Memory B cell (primary cell): ENCODE measurements at places on chromosomes 11 and 22.

- DNase-seq, result no peak
Measured at GRCh38 chr11:69711822-69712801, 8.3 kb upstream of the FGF19 start.

- no peak for DNase-seq
Measured at GRCh38 chr11:129853518-129854231, 38.0 kb downstream of the TMEM45B start.

DNA sequence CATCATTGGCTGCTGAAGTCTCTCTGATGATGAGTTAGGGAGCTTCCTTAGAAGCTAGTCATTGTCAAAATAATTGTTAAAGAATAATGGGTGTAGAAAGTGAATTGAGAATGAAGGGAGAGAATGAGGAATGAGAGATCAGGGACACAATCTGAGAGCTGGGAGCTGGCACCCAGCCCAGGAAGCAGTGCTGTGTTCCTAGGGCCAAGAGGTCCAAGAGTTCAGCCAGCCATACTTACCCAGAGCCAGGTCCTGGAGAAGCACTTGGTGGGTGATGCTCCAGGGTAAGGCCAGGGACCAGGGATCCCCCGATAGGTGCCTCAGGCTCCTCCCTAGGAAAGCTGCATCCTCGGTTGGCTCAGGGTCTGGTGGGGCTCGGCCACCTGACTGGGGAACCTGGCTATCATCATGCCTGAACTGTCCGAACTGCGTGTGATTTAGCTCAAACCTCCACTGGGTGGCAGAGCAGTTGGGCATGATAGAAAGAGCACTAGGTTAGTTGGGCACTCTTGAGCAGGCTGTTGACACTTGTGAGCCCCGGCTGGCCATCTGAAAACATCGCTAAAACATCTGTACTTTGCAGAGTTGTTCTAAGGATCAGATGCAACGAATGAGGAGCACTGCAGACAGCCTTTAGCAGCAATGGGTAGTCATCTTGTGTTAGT lies 123.9 kb upstream of the NCAM1 start:
- DNase-seq, result no peak

- DNase-seq, result no peak
Measured at GRCh38 chr11:3866206-3866605, 10.7 kb downstream of the STIM1 start.

DNA sequence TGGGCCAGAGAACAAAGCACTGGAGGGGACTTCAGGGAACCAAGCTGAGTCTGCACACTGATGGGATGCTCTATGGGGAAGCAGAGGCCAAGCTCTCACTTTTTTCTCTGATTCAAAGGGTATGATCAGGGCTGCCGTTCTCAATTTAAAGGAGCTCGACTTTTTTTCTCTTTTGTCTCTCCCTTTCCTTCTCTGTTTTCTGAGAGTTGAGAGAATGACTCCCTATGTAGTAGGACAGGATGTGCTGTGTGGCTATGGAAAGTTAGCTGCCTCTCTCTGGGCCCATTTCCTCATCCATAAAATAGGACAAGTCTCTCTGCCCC lies 7.9 kb downstream of the ADORA2A start:
- DNase-seq, result no peak

DNA sequence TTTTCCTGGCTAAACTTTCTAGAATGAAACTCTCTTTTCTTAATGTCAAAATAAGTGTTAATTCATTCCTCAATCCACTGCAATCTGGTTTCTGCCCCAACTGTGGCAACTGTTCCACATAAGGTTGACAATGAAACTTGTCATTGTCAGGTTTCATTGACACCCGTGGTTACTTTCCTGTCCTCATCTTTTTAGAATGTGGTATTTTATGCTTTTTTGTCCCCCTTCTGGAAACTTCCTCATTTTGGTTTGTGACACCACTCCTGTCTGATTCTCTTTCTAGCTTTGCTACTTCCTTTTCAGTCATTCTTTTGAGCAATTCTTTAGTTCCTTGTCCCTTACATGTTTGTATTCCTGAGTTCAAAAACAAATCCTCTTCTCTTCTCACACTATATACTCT lies 7.5 kb upstream of the PDE3B start:
- DNase-seq, result peak; percentile 20

- DNase-seq, result no peak
Measured at GRCh38 chr11:113764527-113765219, 8.8 kb downstream of the ZW10 start.

DNA sequence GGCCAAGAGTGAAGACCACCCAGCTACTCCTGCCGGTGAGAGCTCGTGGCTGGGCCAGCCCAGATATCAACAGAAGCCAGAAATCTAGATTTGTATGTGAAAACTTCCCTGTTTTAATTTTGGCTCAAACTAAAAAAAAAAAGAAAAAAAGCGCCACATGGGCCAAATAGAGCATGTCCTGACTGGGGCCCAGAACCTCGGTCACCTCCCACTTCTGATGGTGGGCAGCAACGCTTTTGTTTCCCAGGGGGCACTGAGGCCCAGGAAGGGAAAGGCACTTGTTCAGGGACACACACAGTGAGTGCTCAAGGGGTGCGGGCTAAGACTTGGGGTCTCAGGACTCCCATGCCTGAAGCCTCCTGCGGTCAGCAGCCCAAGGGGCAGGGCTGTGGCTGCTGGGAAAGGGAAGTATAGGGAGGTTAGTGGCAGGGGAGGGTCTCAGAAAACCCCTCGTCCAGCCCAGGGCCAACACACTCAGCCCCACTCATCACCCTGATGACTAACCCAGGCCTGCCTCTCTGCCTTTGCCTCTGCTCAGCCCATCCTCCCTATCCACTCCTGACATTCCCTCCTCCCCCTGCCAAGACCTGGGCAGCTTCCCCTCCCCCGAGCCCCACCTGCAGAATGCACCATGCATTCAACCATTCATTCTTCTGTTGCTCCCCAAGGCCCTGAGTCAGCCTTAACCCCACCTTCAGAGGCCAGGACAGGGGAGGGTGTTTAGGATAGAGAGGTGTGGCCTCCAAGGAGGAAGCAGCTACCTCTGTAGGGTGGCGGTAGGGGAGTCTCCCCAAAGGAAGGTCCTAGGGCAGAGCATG lies 30.0 kb upstream of the TCF20 start:
- DNase-seq, result peak; percentile 43

DNA sequence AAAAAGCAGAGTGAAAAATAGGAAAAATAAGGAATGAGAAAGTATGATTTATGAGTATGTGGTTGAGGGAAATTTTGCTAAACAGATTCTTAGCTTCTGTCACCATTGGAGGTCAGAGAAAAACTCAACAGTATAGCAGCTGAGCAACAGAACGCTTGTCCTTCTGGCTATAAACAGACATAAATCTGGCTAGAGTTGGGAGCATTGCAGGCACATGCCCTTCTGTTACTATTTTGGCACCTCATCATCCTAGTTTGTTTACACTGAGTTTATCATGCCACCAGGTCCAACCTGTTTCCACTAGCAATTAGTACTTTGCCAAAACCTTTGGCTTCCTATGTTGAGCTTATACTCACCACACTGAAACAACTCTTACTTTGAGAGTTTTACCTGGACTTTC lies 6.9 kb downstream of the UBE4A start:
- DNase-seq, result no peak

GRCh38 chr22:41928593-41929417 lies 2.2 kb upstream of the TNFRSF13C start:
- no peak for DNase-seq

DNA sequence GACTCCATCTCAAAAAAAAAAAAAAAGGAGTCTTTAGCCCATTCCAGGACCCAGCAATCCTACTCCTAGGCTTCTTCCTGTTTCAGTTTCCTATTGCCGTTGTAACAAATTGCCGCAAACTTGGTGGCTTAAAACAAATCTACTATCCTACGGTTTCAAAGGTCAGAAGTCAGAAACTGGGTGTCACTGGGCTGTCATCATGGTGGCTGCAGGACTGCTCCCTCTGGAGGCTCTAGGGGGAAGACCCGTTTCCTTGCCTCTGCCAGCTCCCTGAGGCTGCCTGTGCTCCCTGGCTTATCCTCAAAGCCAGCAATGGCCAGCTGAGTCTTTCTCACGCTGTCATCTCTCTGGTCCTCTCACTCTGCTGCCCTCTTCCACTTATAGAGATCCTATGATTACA lies 8.7 kb upstream of the DAGLA start:
- DNase-seq, result no peak

DNA sequence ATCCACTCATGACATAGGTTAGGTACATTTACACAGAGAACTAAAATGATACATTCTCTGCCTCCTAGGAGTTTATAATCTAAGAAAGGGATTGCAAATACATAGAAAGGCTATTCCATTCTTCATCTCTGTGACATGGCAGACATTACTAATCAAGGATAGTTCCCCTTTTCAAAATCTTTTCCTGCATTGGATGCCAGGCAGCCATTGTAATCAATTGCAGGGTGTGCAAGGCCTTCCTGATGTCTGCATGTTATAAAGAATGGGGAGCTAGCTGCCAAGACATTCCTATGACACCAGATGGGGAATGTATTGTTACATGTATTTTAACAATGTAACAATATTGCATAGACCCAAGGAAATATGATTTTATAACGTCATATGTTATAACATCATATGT lies 82.0 kb downstream of the KIRREL3 start:
- DNase-seq, result no peak

DNA sequence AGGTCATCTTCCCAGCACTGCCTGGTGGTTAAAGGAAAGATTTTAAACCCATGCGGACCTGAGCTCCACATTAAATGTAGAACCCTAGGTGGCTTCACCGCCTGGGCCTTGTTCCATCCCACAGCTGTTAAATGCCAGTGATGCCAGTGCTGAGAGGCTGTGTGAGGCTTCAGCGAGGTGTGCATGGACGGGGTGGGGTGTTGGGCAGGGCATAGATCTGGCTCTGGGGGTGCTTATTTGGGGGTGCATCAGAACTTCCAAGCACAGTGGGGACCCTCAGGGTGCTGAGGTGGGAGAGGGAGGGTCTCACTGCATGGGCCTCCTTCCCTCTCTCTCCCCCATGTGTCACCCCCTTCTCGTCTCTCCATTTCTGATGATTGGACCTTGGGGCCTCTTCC lies 90.1 kb upstream of the B3GAT1 start:
- DNase-seq, result no peak

DNA sequence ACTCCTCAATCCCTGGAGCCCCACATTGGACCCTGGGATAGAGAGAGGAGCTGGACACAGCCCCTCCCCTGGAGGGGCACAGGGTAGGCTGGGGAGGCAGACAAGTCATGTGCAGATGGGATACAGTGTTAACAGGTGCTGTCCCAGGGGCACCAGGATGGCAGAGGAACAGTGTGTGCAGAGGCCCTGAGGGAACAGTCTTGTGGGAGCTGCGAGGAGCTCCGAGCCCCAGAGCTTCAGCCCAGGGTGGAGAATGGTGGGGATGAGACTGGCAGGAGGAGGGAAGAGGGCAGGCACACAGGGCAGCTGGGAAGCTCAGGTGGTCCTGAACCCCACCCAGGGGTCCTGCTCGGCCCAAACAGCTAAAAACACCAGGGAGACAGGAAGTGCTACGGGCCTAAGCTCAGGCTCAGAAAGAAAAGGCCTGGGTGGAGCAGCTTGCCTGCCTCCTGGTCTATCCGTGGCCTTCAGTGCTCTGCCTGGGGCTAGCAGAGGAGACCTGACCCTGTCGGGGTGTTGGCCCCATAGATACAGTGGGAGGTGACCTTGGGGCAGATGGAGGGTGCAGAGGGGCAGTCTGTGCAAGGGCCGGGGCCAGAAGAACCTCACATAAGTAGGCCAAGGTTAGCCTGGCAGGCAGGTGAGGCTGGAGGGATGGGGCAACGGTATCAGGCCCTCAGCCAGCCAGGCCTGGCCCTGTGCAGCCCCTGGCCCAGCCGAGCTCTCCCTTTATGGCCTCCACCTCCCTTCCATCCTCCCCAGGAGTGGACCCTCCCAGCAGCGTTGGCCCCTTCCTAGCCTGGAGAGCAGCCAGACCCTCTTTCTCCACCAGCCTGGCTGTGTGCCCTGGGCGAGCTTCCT lies 15.4 kb downstream of the CAPN5 start:
- no peak for DNase-seq

GRCh38 chr11:103325686-103326069 lies 216.5 kb downstream of the DYNC2H1 start:
- no peak for DNase-seq

- peak; percentile 74 for DNase-seq
Measured at GRCh38 chr22:39148727-39149535, 3.5 kb downstream of the CBX7 start.

DNA sequence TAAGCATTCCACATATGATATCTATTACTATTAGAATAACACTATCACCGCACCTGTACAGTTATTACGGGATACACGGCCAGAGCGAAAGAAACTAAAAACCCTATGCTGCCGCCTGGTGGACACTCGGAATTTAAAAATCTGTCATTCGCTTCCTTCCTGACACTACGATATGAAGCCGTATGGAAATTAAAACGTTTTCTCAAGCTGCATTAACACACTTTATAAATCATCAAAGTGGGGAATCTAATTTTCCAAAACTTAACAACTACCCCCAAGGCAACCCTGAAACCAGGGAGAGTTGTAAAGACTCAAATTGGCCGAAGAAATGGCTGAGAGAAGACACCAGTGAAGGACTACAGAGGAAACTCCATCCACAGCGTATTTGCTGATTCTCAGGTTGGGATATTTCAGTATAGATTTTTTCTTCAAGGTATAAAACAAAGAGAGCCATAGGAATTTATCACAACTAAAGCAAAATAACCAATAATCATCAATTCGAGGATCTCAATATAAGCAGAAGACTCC lies 1.4 kb downstream of the CCDC73 start:
- peak; percentile 65 for DNase-seq

GRCh38 chr22:19546680-19547079 lies 22.5 kb upstream of the CLDN5 start:
- DNase-seq, result no peak

DNA sequence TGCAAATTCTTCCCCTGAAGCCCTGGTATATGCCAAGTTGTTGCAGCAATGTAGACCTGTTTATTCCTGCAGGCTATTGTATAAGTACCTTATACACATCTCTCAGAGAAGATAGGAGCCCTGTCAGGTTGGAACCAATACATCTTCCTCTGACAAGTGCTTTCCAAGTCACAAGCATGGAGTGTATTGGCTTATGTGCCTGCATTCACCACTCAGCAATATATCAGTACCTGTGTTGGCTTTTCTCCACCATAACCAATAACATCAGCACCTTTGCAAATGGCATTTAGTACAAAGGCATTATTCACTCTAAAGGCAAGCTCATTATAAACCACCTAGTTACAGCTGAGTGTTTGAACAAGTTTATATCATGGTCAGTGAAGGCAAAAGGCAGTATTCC lies 611.7 kb upstream of the CNTN5 start:
- no peak for DNase-seq

DNA sequence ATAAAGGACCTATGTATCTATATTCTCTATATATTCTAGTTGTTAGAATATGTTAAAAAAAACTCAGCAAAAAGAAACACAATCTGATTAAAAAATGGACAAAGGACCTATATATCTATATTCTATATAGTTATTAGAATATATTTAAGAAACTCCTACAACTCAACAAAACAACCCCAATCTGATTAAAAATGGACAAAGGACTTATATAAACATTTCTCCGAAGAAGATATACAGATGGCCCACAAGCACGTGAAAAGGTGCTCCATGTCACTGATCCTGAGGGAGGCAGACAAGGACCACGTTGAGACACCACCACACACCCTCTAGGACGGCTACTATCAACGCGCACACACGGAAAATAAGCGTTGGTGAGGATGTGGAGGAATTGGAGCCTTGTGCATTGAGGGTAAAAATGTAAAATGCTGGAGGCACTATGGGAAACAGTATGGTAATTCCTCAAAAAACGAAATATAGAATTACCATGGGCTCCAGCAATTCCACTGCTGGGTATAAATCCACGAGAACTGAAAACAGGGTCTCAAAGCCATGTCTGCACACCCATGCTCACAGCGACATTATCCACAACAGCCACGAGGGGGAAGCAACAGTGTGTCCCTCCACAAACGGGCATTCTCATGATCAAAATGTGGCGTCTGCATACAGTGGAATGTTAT lies 22.7 kb downstream of the YPEL1 start:
- DNase-seq, result peak; percentile 43
